Naive thymus-derived CD8-positive, alpha-beta T cell (primary cell): ENCODE measurements at places on chromosomes 5 and 9.

GRCh38 chr9:72554221-72554641, 32.8 kb downstream of the TMC1 start:
- DNase-seq: no peak

GRCh38 chr9:123406691-123407216, 50.8 kb downstream of the CRB2 start:
- no peak for DNase-seq

DNA sequence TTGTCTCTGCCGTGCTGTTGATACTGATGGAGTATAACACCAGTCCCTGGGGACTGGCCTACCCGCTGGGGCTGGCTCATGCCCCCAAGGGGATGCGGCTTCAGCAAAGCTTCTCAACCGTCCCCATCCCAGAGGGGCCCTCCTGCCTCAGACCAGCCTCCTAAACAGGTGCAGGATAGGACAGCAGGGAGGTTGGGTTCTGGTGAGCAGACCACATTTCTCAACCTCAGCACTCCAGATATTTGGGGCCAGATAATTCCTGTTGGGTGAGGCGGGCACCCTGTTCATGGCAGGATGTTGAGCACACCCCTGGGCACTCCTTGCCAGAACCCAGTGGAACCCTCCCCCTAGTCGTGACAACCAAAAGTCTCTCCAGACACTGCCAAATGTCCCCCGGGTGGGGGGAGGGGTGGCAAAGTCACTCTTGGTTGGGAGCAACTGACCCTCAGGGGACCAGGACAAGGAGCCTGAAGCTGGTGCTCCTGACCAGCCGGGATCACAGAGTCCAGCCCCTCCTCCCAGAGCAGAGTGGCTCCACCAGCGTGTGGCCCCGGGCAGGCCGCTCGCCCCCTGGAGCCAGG, 107.8 kb downstream of the ZNF354C start:
- no peak for DNase-seq

GRCh38 chr5:146341854-146342253, 3.2 kb downstream of the POU4F3 start:
- no peak for DNase-seq

DNA sequence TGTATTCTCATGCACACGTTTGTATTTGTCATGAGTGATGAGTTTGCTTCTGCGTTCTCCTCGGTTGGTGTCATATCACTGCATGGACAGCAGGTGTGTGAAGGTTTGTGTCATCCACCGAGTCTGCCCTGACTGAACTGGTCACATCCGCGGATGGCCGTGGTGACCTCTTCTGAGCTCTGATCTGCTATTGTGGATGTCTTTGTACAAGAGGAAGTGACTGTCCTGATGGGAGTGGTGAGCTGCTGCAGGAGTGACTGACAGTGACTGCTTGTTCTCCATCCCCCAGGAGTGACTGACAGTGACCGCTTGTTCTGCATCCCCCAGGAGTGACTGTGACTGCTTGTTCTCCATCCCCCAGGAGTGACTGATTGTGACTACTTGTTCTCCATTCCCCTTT, 69.9 kb downstream of the EHMT1 start:
- DNase-seq: no peak

DNA sequence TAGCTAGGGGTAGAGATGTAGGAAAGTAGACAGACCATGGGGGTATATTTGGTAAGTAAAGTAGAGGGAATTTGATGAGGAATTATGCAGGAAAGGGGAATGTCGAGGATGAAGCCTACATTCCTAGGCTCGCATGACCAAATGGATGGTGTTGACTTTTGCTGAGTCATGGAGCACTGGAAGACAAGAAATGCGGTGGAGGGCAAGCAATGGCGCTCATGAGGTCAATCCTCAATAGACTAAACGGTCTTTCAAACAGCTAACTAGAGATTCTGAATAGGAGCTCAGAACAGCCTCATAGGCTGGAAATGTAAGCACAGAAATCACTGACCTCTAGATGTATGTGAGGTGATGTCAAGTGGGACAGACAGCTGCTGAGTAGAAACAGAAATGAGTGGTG, 50.7 kb upstream of the FST start:
- no peak for DNase-seq

DNA sequence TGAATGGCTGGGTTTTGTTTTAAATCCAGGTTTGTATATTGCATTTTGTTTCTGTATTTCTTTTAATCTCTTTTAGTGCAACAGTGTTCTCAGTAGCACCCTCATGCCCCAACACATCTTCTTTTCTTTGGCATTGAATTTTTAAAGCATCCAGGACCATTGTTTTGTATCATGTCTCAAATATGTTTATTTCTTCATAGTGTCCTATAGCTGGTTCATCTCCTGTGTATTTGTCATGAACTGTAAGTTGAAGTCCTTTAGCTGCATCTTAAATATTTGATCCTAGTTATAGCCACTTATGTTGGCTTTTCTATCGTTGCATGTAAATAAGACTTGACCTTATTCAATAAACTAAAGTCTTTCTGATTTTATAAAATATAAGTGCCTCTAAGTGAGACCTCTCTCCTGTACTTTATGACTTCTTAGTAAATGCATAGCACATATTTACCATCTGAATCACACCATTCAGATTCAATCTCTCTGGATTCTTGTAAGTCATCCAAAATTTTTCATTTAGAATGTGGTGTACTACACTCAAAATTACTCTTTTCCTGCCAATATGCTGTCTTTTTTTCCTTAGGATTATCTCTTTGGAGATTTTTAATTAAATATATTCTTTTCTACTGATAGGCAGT, 21.0 kb upstream of the ERCC6L2 start:
- DNase-seq: no peak
